ENCODE measurements at places on chromosomes 7 and 10.

DNA sequence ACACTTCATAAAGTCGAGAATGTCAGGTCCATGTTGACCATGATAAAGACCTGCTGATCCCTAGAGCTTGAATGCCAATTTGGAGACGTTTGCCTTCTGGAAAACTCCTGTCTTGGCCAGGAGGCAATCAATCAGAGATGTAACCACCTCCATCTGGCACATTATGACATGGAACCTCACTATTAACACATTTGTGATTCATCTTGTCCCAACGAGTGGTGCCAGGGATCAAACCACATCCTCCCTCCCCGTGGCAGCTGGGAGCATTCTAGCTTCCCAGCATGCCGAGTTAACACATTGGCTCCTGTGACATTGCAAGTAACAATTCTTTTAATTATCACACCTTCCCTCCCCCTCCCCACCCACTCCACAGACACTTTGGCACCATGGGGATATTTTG is 84.0 kb upstream of the PPP1R17 start:
- DNase-seq: no peak

GRCh38 chr7:5694912-5695726 is 86.3 kb downstream of the RNF216 start:
- DNase-seq: no peak

- no peak for DNase-seq
Observed at GRCh38 chr10:123266971-123267370, 112.8 kb downstream of the BUB3 start.

GRCh38 chr7:33276325-33276724 is 147.0 kb downstream of the BBS9 start:
- DNase-seq: no peak

DNA sequence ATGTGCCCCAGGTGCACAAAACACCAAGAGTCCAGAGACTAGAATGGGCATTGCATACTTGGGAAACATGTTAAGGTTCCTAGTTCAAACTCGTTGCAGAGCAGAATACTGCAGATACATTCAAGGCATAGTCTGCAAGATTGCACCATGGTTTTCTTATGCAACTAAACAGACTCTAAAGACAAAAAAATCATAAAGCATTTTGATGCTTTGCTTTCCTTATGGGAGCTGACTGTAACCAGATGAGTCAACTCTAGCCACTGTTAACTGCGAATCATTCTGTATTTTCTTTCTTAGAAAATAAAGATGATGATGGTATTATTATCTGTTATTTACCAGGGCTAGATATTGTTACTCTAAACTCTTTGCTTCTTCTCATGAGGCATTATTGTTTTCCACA is 19.7 kb downstream of the TRUB1 start:
- no peak for DNase-seq

GRCh38 chr10:45809837-45810236 is 37.5 kb downstream of the AGAP4 start:
- no peak for DNase-seq

GRCh38 chr10:4678951-4679671 is 146.9 kb upstream of the AKR1E2 start:
- no peak for DNase-seq

DNA sequence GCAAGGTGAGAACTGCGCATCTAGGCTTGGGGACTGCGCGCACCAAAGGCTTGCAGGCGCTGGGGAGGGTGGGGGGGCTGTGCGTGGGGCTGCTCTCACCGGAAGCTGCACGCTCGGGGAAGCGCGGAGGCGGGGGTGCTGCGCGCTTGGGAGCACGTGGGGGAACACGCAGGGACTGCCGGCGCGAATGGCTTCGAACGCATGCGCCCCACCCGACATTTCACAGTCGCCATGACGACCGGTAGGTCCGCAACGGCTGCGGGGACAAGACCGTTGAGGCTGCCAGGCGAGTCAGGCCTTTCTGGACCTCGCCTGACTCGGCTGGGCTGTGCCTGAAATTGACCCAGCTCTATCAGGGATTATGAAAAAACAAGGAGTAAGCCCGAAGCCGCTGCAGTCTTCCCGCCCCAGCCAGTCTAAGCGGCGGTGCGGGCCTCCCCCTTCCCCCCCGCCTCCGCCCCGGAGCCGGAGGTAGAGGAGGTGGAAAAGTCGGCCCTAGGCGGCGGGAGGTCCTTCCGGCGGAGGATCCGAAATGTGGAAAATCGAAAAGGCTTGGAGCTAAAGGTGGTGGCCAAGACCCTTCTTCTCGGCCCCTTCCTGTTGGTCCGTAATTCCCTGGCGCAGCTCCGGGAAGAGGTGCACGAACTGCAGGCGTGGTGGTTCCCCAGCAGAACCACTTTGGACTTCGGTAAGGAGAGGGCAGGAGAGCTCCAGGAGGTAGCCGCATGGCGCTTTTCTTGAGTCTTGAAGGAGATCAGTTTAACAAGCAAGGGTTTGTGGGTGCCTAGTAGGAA is 34.9 kb upstream of the STEAP1 start:
- DNase-seq: no peak

GRCh38 chr10:84452003-84452402 is 123.6 kb downstream of the CCSER2 start:
- DNase-seq: no peak

DNA sequence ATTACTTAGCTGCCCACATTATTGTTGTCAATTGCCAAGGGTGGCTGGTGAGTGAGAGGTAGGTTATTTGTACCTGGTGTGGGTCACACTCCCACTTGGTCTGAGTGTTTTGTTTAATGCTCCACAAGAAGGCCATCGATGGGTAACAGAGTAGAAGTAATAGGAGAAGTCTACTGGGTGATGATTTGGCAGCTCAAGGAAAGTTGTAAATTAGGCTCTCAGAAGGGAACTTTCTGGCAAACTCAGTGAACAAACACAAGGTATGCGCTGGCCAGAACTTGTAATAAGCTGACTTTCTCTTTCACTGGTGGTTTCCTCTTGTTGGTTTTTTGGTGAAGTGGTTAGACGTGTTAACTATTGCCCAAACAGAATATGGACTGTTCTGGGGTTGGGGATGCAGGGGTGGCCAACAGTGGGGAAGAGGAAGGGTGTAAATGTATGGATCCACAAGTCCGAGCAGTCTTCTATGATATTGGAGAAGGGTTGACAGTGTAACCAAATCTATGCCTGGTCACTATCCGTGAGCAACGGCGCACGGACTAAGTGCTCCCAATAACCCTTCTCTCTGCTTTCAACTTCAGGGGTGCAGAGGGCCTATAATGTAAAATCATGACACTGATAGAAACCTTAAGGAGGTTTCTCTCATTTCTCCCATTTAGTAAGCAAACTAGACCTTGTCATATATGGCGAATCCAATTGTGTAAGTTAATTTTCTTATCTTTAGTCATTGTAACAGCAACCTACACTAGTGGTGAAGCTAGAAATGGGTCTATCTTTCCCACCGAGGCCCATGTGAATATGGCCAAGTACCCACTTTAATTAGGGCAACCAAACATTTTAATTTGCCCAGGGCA is 212.8 kb downstream of the PTEN start:
- no peak for DNase-seq

- no peak for DNase-seq
Observed at GRCh38 chr10:97025613-97026242, 160.0 kb downstream of the SLIT1 start.

- DNase-seq: no peak
Observed at GRCh38 chr7:27553273-27553672, 109.4 kb downstream of the HIBADH start.

GRCh38 chr10:118752409-118752808 is 2.4 kb downstream of the CACUL1 start:
- no peak for DNase-seq

DNA sequence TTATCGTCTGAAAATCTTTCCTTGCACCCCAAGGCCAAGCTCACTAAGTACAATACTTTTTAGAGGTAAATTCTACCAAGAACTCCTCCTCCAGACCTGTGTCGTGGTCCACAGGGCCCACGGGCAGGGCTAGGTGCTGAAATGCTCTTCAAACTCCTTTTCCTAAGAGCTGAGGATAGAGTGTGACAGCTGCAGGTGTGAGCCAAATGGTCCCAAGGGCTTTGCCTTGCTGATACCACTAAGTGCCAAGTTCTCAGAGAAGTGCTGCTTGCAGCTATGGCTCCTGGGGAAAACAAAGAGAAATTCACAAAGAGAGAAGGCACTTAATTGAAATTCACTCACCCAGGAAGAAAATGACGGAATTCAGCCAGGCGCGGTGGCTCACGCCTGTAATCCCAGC is 868.9 kb upstream of the AUTS2 start:
- DNase-seq: no peak

GRCh38 chr7:125090596-125090995 is 161.0 kb upstream of the POT1 start:
- no peak for DNase-seq

Measured in progenitor cell of endocrine pancreas (in vitro differentiated cells).